ENCODE measurements at places on chromosomes 12 and 14.

DNA sequence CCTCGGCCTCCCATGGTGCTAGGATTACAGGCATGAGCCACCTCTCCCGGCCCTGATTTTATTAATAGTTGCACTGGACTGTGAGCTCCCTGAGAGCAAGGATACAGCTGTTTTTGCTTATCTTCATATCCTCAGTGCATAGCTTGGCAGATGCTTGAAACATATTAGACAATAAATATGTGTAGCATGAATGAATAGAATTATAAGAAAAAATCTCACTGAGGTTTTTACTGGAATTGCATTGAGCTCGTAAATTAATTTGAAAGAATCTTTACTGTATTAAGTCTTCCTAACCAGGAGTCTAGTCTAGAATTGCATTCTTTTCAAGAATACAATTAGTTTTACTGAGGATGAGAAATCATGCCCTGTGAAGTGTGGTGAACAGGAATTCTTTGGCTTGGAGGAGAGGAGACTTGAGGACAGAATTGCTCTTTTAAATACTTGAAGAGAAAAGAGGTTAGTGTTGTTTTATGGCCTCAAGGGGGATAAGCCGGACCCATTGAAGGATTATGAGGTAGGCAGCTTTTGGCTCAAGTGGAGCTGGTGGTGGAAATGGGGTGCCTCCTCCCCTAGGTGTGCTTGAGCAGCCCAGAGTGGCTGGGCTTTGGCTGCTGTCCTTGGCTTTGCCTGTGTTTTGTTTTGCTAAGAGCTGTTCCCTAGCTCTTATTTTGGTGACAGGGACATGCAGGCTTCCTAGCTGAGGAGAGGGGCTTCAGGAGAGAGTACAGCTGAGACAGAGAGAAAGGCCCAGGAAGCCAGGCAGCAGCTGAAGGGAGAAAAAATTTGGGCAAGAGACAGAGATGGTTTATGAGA is 34.0 kb downstream of the PLEKHD1 start:
- no peak for DNase-seq

GRCh38 chr14:94354638-94355185 is 31.6 kb upstream of the SERPINA6 start:
- DNase-seq, result no peak

DNA sequence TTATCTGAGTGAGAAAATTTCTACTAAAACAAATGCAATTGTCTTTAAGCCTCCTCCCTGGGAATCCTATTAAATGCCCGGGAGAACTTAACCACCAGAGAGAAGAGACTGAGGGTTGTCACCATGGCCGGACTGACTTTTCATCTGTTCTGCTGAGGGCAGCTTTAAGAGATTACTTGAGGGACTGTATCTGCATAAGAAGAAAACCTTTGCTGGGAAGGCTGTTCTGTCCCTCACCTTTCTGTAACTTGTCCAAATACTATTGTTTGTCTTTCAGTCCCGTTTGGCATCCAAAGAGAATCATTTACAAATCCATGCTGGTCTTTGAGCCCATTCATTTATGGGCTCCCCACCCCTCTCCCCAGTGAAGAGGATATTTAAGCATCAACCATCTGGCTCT is 306.3 kb upstream of the FLRT2 start:
- no peak for DNase-seq

DNA sequence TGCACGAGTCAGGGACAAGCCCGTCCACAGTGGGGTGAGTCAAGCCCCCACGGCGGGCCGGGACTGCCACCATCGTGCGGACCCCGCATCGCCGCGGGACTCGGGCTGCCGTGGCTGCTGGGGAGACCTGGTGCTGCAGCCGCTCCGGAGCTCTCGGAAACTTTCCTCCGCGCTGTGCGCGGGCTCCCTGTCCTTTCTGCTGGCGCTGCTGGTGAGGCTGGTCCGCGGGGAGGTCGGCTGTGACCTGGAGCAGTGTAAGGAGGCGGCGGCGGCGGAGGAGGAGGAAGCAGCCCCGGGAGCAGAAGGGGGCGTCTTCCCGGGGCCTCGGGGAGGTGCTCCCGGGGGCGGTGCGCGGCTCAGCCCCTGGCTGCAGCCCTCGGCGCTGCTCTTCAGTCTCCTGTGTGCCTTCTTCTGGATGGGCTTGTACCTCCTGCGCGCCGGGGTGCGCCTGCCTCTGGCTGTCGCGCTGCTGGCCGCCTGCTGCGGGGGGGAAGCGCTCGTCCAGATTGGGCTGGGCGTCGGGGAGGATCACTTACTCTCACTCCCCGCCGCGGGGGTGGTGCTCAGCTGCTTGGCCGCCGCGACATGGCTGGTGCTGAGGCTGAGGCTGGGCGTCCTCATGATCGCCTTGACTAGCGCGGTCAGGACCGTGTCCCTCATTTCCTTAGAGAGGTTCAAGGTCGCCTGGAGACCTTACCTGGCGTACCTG is 1.1 kb downstream of the PDE3A start:
- peak; percentile 33 for DNase-seq

- no peak for DNase-seq
These were observed 613.7 kb downstream of the DIO2 start for GRCh38 chr14:79597566-79597965.
